ENCODE measurements at places on chromosomes 1 and 21.

DNA sequence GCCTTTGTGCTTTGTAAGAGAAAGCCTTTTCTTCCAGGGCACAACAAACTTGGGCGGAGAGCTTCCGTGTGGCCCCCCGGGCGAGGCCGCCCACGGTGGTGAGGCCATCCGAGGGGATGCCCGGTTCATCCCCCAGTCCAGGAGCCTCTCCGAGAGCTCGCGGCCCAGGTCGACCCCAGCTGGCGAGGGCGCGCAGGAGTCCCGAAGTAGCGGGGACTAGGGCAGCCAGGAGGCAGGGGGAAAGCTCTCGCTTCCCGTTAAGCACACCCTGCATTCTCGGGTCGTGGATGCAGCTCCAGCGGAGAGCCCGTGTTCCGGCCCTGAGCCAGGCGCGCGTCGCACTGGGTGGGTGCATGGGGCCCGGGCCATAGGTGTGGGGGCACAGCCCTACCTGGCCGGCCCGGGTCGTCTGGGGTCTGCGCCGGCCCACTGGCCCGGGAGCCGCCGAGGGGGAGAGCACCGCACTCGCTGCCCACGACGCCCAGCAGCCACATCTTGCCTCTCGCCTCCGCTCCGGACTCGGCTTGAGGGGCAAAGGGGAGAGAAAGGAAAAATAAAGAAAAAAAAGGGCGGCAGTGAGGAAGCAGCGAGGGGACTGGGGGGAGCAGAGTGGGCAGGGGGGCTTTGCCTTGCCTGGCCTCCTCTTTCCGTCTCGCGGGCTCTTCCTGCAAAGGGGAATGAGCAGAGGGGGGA lies 1.8 kb downstream of the RNF220 start:
- DNase-seq, result no peak

- DNase-seq, result no peak
Measured at GRCh38 chr1:228029281-228029680, 22.5 kb downstream of the WNT3A start.

- no peak for DNase-seq
Measured at GRCh38 chr21:45440736-45441350, 35.9 kb downstream of the COL18A1 start.

- no peak for DNase-seq
Measured at GRCh38 chr1:147078606-147079399, 93.5 kb downstream of the PRKAB2 start.

- DNase-seq, result no peak
Measured at GRCh38 chr1:203095061-203095690, 9.4 kb upstream of the MYOG start.

- DNase-seq, result peak; percentile 86
Measured at GRCh38 chr1:234610061-234610665, at the start of gene IRF2BP2. IRF2BP2 (minus strand) TSS chr1:234610178; CDS start chr1:234609494, 684 bp downstream.

DNA sequence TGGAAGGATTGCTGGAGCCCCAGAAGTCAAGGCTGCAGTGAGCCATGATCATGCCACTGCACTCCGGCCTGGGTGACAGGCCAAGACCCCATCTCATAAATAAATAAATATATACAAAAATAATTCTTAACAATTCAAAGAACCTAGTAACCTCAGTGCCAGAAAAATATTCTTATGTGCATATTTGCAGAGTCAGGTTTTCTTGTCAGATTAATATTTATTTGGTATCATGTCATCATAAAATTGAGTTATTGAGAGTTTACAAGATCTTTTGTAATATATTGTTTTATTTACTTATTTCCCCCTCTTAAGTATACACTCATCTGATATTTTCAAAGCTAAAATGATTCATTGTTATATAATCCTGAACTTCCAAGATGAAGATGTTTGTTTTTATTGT lies 24.5 kb upstream of the AGL start:
- no peak for DNase-seq

All from C1 segment of cervical spinal cord (tissue), 14 donors.